Effector memory CD8-positive, alpha-beta T cell (primary cell): ENCODE measurements at places on chromosomes 6 and 20.

- H3K27me3 ChIP-seq: no peaks in the 10 kb centered on the region
- H3K4me1 ChIP-seq: no peaks in the 10 kb centered on the region
- H3K27ac ChIP-seq: no peak overlapping the region
- no peak overlapping the region for H3K4me3 ChIP-seq
- H3K36me3 ChIP-seq: no peaks in the 10 kb centered on the region
- no peak for DNase-seq
These were observed 278.2 kb upstream of the PREP start for GRCh38 chr6:105681061-105681460.

DNA sequence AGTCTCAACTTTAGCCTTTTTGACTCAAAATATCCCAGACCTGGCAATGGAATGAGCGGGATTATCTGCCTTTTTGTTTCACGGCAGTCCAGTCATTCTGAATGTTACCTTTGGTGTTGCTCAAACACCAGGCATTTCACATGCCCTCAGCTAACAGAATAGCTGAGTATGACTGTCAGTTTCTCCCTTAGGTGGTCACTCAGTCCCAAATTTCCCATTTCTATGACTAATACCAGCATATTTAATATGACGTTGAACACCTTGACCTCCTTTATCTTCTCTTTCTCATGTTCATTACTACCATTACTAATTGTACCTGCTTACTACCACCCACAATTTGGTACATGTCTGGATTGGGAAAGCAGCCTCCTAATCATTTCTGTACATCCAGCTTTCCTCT, 65.2 kb downstream of the EDN1 start:
- no peaks in the 10 kb centered on the region for H3K4me1 ChIP-seq
- H3K4me3 ChIP-seq: no peak overlapping the region
- no peak overlapping the region for H3K27ac ChIP-seq
- peaks cover 8% of the 10 kb centered on the region for H3K27me3 ChIP-seq
- no peak for DNase-seq
- H3K36me3 ChIP-seq: no peaks in the 10 kb centered on the region

- no peaks in the 10 kb centered on the region for H3K4me1 ChIP-seq
- no peak for DNase-seq
- no peak overlapping the region for H3K27ac ChIP-seq
- H3K27me3 ChIP-seq: no peaks in the 10 kb centered on the region
These were observed 332.5 kb downstream of the TFAP2A start for GRCh38 chr6:10082385-10082784.

- DNase-seq: no peak
- no peaks in the 10 kb centered on the region for H3K27me3 ChIP-seq
- H3K4me3 ChIP-seq: no peak overlapping the region
- H3K4me1 ChIP-seq: no peaks in the 10 kb centered on the region
These were observed 3.1 kb downstream of the RHAG start for GRCh38 chr6:49633541-49633940.

- H3K4me3 ChIP-seq: peak overlapping the region; percentile 93
- no peaks in the 10 kb centered on the region for H3K27me3 ChIP-seq
- H3K4me1 ChIP-seq: peaks cover 43% of the 10 kb centered on the region
- H3K36me3 ChIP-seq: peaks cover 16% of the 10 kb centered on the region
- H3K27ac ChIP-seq: peak overlapping the region; percentile 95
These were observed 1.7 kb downstream of the KCTD20 start for GRCh38 chr6:36444470-36444869.

DNA sequence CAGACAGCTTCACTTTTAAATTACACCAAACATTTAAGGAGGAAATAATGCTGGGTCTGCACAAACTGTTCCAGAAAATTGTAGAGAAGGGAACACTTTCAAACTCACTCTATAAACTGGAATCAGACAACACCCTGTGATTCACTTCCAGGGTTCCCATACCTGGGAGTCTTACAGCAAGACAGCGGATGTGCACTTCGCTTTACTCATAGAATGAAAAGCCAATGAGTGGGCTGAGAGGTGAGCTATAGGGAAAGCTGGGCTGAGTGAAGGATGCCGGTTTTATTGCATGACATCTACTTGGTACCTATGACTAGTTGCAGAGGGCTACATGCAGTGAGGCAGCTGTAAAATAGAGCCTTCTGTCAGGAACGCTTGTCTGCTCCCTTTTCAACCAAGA, 152.1 kb downstream of the FNDC1 start:
- DNase-seq: no peak
- H3K27me3 ChIP-seq: peaks cover 43% of the 10 kb centered on the region
- no peaks in the 10 kb centered on the region for H3K4me1 ChIP-seq
- no peak overlapping the region for H3K27ac ChIP-seq
- no peak overlapping the region for H3K4me3 ChIP-seq

DNA sequence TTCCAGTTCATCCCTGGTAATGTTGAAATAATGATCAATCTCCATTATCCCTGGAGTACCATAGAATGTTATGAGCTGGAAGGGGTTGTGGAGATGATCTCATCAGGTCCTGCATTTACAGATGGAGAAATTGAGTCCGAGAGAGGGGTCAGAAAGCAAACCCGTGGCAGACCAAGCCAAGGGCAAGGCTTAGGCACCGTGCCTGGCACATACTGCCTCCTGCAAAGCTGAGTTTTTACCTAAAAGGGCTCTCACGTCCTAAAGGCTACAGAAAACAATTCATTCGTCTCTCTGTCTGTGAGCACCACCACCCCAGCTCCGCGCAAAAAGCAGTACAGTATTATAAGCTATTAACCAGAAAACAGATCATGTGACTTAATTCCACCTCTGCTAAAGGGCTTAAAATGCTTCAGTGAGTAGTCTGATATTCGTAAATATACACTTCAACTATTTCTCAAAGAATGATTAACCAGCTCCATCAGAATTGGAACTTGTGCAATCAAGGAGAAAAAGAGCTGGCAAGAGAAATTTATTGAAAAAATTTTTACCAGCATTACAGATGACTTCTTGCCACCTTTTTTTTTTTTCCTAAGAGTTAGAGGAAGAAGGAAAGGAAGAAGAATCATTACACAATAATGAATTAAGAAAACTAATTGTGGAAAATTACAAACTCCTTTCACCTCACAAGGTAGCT, 3.4 kb upstream of the PARD6B start:
- no peak for DNase-seq
- H3K4me3 ChIP-seq: no peak overlapping the region
- H3K27me3 ChIP-seq: no peaks in the 10 kb centered on the region
- H3K27ac ChIP-seq: no peak overlapping the region

DNA sequence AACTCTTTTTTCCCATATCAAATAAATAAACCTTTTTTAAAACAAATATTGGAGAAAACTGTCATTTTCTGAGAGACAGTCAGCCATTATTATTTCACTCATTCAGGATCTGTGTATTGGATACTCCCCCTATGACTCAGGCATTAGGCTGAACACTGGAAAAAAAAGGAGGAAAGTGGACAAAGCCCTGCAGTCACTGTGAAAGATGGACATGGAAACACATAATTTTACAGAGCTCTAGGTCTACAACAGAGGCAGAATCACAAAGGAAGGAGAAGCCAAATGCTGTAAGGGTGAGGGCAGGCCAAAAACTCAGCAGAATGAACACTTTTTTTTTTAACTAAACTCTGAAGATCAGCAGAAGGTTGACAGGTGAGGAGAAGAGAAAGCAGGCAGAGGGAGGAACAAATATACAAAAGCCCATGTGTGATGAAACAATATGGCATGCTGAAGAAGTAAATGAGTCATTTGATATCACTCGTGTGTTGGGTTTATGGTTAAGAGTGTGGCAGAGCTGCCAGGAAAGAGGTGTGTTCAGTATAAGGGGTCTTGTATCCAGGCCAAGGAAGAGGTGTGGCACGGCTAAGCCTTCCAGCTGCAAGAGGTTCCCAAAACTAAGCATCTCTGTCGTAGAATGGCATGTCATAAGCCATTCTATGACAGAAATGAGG, 39.1 kb downstream of the EPB41L2 start:
- no peaks in the 10 kb centered on the region for H3K27me3 ChIP-seq
- DNase-seq: no peak
- no peak overlapping the region for H3K27ac ChIP-seq
- no peaks in the 10 kb centered on the region for H3K4me1 ChIP-seq
- no peak overlapping the region for H3K4me3 ChIP-seq
- no peaks in the 10 kb centered on the region for H3K36me3 ChIP-seq

GRCh38 chr6:26056583-26057350, 30.5 kb upstream of the HFE start:
- peaks cover 28% of the 10 kb centered on the region for H3K4me1 ChIP-seq
- peak overlapping the region; percentile 98 for H3K4me3 ChIP-seq
- no peak for DNase-seq
- H3K27ac ChIP-seq: peak overlapping the region; percentile 97
- no peaks in the 10 kb centered on the region for H3K27me3 ChIP-seq

DNA sequence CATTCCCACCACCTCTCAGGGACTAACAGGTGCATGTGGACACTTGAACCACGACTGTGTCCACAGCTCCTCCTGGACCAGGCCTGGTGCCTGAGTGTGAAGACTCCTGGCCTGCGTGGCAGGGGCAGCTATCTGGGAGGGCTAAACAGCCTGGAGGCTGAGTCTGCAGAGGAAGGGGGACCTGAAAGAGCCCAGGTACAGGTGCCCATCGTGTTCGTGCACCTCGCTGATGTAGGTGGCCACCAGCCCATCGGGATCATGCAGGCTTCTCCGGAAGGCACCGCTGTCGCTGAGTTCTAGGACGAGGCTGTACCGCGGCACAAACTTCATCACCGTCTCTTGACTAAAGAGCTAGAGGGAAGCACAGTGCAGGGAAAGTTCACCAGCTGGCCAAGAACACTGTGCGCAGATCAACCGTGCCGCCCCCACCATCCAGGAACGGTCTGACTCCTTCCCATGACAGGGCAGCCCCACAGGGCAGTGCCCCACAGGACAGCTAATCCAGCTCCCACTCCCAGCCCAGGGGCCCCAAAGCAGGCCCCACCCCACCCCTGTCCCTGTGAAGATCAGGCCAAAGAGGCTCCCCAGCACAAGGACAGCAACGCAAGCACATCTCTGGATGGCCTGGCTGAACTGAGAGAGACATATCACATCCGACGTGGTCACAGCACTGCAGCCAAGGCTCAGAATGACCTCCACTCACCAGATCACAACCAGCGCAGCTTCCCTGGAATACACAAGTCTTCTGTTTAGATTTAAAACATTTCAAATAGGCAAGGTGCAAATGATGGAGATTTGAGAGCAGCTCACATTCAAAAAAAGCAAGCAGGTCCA, 14.8 kb downstream of the CST7 start:
- H3K36me3 ChIP-seq: peaks cover 98% of the 10 kb centered on the region
- peaks cover 83% of the 10 kb centered on the region for H3K4me1 ChIP-seq
- no peaks in the 10 kb centered on the region for H3K27me3 ChIP-seq
- no peak for DNase-seq

DNA sequence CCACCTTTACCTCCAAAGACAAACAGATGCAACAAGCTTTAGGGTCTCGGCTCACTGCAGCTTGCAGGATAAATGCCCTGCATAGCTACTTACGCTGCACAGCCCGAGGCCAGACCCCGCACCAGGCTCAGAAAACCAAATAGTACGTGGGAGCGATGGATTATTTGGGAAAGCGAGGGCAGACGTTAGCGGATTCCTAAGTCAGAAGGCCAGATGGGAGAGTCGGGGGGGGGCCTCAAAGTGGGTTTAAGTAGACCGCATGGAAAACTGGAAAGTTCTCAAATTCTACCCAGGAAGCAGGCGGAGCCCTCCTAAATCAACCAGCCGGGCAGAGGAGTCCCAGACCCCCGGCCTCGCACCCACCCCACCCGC, 382 bp downstream of the SFT2D1 start:
- peaks cover 7% of the 10 kb centered on the region for H3K36me3 ChIP-seq
- H3K27ac ChIP-seq: peak overlapping the region; percentile 88
- no peaks in the 10 kb centered on the region for H3K27me3 ChIP-seq
- H3K4me3 ChIP-seq: peak overlapping the region; percentile 83
- H3K4me1 ChIP-seq: peaks cover 14% of the 10 kb centered on the region

DNA sequence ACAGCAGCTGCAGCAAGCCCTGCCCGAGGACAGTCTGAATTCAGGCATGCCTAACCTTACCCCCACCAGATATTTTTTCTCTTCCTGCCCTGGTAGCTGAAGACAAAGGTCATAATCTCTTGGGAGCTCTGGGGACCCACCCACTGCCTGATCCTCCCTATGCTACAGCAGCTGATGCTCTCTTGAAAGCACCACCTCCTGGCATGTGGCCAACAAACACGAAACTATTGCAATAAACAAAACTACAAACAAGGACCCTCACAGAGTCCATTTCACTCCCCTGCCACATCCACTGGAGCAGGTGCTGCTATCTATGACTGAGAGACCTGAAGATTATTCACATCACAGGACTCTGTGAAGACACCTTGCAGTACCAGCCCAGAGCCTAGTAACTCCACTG, 238.5 kb upstream of the HS3ST5 start:
- H3K36me3 ChIP-seq: no peaks in the 10 kb centered on the region
- H3K27ac ChIP-seq: no peak overlapping the region
- H3K4me3 ChIP-seq: no peak overlapping the region
- no peaks in the 10 kb centered on the region for H3K27me3 ChIP-seq

GRCh38 chr6:7100072-7100752, 7.5 kb upstream of the RREB1 start:
- H3K27ac ChIP-seq: no peak overlapping the region
- no peak for DNase-seq
- peaks cover 3% of the 10 kb centered on the region for H3K36me3 ChIP-seq
- H3K4me3 ChIP-seq: no peak overlapping the region

GRCh38 chr20:19284400-19285178, 72.1 kb downstream of the SLC24A3 start:
- peaks cover 3% of the 10 kb centered on the region for H3K36me3 ChIP-seq
- H3K27me3 ChIP-seq: no peaks in the 10 kb centered on the region
- no peak overlapping the region for H3K27ac ChIP-seq
- no peak overlapping the region for H3K4me3 ChIP-seq
- DNase-seq: no peak
- no peaks in the 10 kb centered on the region for H3K4me1 ChIP-seq

DNA sequence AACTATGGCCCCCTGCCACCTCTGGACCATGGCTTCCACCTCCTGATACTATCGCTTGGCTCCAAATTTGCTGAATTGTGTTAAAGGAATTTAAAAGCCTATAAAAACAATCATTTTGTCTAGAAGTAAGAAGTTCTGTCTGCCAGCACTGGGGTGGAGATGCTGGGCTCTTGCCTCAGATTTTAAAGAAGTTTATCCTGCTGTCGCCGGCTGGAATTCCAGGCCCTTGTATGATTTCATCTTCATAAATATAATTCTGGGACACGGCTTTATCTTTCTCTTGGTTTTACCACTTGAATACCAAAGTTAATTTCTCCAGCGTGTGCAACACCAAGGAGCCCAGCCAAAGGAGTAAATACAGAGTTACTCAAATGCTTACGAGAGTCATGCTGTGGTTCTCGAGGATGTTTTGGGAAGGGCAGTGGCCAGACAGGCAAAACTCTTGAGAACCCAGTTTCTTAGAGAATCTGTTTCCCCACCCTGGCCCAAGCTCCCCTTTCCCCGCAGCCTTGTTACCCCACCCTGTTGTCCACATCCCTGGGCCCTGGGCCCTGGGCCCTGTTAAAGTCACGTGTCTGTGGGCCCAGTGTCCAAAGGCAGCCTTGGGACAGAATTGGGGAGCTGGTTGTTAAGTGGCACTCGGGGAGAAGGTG, 31.9 kb downstream of the C6orf89 start:
- peaks cover 11% of the 10 kb centered on the region for H3K4me1 ChIP-seq
- H3K4me3 ChIP-seq: no peak overlapping the region
- peaks cover 24% of the 10 kb centered on the region for H3K36me3 ChIP-seq
- DNase-seq: no peak
- no peaks in the 10 kb centered on the region for H3K27me3 ChIP-seq

GRCh38 chr6:137001299-137001976, 43.3 kb downstream of the IL20RA start:
- peaks cover 56% of the 10 kb centered on the region for H3K27me3 ChIP-seq
- H3K4me3 ChIP-seq: no peak overlapping the region
- no peaks in the 10 kb centered on the region for H3K4me1 ChIP-seq
